ENCODE measurements at places on chromosomes 3 and 15.

DNA sequence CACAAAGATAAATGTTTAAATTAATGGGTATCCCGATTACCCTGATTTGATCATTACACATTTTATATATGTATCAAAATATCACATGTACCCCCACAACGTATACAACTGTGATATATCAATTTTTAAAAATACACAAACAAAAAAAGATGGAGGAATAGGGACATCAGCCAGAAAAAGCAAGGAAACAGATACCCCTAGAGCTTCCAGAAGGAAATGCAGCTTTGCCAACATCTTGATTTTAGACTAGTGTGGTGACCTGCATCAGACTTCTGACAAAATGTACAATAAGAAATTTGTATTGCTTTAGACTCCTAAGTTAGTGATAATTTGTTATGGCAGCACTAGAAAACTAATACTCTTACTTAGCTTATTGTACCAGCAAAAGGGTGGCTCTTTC, 483.8 kb downstream of the TUSC7 start:
- no peak for DNase-seq

GRCh38 chr3:197533927-197534725, 21.6 kb downstream of the BDH1 start:
- DNase-seq: no peak

GRCh38 chr15:38691377-38691776, 126.8 kb upstream of the RASGRP1 start:
- DNase-seq: no peak

DNA sequence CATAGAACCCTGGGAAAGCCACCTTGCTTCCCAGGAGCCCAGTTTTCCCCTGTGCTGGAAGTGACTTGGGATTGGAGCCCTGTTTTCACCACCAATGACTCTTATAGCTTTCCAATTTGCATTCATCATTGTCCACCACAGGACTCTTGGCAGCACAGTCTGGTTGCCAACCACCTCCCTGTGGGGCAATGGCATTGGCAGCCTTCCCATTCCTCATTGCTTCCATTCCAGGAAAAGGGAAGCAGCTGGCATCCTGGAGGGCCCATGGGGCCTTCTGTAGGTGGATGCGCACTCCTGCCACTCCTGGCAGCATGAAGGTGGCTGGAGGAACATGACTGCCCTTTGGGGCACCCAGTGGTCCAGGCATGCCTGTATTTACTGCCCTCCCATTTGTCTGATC, 57.7 kb downstream of the FEM1B start:
- DNase-seq: no peak

DNA sequence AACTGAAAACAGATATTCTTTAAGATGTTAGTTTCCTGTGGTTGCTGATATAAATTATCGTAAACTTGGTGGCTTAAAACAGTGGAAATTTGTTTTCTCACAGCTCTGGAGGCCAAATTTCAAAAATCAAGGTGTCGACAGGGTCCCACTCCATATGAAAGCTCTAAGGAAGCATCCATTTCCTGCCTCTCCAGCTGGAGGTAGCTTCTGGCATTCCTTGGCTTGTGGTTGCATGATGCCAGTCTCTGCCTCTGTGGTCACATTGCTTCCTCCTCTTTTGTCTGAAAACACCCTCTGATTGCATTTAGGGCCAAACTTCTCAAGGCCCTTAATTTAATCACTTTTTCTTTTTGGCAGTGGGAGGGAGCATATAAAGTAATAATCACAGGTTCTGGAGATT, 96.8 kb downstream of the PPM1L start:
- no peak for DNase-seq

- no peak for DNase-seq
Measured at GRCh38 chr3:69343875-69344274, 42.0 kb downstream of the FRMD4B start.

DNA sequence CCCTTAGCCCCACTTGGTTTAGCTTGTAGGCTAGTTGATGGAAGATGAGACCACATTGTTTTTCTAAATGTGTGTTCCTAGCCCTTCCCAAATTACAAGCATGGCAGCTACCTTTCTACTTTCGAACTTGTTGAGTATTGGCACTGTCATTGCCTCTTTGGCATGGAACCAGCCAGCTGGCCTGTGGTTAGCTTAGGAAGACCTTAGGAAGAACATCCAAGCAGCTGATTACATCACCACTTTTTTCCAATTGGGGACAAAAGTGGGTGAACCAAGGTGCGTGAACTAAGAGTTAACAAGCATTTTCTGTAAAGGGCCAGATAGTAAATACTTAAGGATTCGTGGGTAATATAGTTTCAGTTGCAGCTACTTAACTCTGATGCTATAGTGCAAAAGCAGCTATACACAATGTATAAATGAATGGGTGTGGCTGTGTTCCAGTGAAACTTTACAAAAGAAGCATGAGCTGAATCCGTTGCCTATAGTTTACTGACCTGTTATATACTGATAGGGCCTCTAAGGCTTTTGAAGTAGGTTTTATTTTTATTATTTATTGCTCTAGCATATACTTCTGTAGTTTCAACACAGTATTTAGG, 8.5 kb downstream of the KLHL18 start:
- DNase-seq: no peak

DNA sequence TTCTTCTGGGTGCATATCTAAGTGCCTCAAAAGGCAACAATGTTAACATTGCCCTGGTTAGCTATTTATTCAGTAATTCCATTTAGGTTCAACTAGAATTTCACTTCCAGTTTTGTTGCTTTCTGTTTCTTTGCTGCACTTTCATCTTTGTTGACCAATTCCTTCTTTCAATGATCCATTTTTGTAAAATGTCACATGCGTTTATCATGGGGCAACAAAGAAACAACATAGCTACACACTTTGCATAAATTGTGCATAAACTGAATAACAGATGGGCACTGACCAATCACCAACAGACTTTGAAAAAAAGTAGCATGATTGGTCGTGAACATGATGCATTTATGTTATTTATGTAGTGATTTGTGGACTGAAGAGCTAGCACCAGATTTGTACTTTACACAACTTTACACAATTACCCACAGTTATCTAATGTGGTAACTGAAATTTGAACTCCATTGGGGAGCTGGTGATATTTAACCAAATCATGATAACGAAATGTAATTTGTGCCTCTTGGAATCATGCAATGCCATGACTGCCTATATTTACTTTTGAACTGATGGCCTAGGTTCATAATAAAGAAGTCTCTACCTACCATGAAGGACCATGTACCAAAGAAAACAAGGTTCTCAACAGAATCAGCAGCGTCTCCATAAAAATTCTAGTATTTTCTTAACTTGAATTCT, 7.1 kb upstream of the CPOX start:
- DNase-seq: no peak

DNA sequence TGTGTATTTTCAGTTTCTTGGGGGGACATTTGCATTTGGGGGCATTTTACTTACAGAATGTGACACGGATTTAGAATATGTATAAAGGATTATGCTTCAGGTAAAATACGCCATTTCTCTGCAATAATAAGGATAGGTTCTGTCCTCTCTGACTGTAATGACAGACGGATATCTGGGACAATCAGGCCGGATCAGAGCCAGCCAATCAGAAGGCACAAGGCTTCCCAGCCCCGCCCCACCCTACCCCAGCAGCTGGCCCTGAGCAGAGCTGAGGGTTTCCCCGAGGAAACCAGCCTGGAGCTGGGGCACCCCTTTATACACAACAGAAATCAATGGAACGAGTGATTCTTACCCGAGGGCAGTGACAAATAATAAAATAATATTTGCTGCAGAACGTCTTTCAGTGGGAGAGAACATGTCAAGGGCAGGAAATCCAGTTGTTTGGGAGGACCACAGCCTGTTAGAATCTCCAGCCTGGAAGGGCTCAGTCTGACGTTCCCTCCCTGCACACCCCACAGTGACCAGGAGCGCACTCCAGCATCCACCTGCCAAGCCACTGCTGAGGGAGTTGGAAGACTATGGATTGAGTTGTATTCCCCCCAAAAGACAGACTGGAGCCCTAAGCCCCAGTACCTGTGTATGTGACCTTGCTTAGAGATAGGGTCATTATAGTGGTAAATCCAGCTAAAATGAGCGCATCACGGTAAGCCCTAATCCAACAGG, 30.3 kb upstream of the SEC13 start:
- DNase-seq: no peak

DNA sequence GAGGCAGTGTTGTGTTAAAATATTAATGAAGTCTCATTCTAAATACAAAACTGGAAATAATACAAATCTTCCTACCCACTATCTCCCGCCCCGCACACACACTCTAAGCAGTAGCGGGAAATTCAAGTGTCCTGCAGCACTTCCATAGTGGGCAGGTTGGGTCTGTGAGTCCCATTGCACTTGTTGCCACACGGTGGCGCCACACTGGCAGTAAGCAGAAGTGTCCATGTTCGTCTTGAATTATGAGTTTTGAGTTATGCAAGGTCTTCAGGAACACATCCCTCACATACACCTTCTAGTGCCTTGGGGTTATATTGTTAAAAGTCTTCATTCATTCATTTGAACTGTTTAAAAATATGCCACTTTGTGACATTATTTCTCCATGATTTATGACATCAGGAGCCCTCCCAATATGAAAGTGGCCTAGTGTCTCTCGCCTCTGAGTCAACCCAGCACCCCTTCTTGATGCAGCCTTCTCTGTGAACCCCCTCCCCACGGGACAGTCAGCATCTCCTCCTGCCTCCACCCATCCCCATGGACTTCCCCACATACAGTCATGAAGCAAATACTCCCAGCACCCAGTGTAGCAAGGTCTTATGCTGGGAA, 17.6 kb upstream of the CCDC174 start:
- DNase-seq: no peak

GRCh38 chr15:92112180-92112579, 258.7 kb downstream of the SLCO3A1 start:
- DNase-seq: no peak

GRCh38 chr3:141370065-141370533, 1.8 kb downstream of the ZBTB38 start:
- no peak for DNase-seq

- DNase-seq: no peak
Measured at GRCh38 chr3:41330465-41330864, 131.2 kb downstream of the CTNNB1 start.

- DNase-seq: no peak
Measured at GRCh38 chr3:172617013-172617706, 93.7 kb downstream of the NCEH1 start.

DNA sequence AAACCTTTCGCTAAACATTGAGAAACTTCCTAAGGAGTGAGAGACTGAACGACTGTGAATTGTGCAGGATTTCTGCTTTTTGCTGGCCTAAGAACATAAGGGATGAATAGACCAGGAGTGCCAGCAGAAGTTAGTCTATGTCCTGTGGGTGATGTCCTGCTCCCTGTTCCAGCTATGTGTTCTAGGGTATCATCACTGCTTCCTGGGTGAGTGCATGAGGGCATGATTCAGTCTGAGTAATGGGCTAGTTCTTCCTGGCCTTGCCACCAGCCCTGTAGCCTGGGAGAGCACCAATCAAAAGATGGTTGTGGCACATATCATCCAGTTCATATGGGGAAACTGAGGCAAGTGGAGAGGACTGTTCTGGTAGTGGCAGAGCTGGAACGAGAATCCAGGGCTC, 153.9 kb upstream of the TPM1 start:
- DNase-seq: no peak
